ENCODE measurements at places on chromosomes 4 and X.

- no peak for DNase-seq
These were observed 239.4 kb upstream of the CTSO start for GRCh38 chr4:156193106-156193505.

- DNase-seq: no peak
These were observed 1331.1 kb downstream of the ADGRL3 start for GRCh38 chr4:62531264-62531663.

- no peak for DNase-seq
These were observed 239.6 kb upstream of the TRAM1L1 start for GRCh38 chr4:117324851-117325491.

DNA sequence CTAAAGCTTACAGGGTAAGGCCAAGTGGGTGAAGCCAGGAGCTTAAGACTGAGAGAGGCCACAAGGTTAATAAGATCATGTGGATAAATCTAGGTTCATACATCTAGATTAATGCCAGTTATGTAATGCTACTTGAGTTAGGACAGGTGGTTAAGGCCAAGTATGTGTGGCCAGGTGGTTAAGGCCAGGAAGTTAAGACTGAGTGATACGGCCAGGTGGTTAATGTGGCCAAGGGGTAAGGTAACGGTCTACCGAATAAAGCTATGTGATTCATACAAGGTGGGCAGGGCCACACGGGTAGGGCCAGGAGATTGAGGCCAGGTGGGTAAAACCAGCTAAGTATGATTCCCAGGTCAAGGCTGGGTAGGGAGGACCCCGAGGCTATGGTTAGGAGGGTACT is 223.0 kb downstream of the TACR3 start:
- no peak for DNase-seq

DNA sequence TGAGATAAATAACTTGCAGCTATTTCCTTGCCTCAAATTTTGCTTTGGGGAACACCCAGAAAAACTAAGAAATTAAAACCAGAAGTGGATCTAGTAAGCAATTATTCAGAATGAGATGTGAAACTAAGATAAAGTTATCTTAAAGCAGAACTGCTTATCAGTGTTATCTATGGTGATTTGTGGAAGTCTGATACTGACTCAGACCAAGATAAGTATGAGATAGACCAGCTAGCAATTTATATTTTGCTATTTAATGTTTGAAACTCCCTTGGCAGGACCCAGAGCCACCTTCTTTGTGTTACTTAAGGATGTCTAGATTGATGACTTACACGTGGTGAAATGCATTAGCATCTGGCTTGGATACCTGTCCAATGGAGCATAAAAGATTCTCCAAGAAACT is 368.1 kb downstream of the EPHA5 start:
- no peak for DNase-seq

DNA sequence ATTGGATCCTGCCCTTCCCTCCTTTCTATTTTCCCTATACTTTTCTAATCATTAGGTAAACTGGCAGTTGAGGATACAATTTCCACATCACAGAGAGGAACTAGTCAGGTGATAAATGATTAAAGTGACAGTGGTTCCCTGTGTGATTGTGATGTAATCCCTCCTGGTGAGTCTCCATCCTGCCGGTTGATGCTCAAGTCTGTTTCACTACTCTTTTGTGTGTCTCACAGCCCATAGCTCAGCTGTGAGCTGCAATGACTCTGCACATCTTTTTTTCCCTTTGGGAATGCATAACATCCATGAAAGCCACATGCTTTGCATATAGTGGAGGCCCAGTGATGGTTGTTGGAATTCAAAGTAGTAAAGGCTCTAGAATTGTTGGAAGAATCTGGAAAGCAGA is 60.4 kb downstream of the CCNI start:
- DNase-seq: no peak

- DNase-seq: peak; percentile 84
These were observed 32.7 kb downstream of the ELF2 start for GRCh38 chr4:139144161-139144859.

Measured in inflammatory macrophage (primary cell).